ENCODE measurements at places on chromosomes 6 and 20.

GRCh38 chr6:5814901-5815300, 191.8 kb downstream of the NRN1 start:
- DNase-seq, result no peak

- DNase-seq, result no peak
Observed at GRCh38 chr6:23245572-23245971, 676.2 kb downstream of the HDGFL1 start.

GRCh38 chr6:3389390-3390167, 67.3 kb downstream of the SLC22A23 start:
- DNase-seq, result no peak

- no peak for DNase-seq
Observed at GRCh38 chr6:16950825-16951495, 150.9 kb upstream of the STMND1 start.

DNA sequence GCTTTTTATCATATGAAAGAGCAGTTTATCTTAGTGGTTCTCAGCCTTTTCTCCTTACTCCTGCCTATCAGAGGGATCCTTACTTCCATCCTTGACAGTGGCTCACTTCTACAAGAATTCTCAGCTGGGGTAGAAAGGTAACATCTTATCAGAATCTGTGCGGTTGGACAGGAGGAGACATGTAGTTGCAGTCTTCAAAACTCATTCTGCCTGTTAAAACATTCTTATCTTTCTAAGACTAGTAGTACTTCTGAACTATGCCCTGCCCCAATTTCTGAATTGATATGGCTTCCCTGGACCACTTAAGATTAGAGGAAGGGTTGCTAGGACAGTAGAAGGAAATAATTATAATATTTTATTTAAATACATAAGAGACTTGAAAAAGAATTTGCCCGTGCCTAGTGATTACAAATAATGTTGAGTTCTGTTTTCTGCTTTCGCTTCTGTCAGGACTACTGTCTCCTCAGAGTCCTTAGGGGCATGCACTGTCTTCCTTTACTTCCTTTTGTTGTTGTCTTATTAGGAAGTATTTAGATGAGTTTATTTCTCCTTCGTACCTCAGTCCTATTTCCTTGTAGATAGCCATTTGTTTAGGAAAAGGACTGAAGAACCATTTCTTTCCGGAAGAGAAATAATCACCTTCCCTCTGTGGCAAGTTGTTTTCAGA, 24.9 kb downstream of the BLTP3A start:
- no peak for DNase-seq

- peak; percentile 57 for DNase-seq
Observed at GRCh38 chr20:23257848-23258746, 92.5 kb upstream of the NXT1 start.

GRCh38 chr6:13369591-13369990, 41.3 kb upstream of the TBC1D7 start:
- DNase-seq, result no peak

DNA sequence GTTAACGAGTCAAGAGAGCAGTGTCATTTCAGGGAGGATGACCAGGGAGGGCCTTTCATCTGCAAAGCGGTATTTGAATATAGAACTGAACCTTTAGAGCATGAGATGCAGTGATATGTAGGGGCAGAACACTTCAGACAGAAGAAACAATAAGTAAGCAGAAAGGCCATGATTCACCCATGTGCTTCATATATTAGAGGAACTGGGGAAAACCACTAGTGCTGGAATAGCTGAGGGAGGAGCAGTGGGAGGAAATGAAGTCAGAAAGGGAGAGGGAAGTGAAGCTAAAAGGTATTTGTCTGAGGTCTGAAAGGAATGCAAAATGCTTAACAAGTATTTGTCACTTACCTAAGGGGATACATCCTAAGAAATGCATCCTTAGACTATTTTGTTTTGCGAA, 391.2 kb downstream of the ADGRB3 start:
- DNase-seq, result no peak

DNA sequence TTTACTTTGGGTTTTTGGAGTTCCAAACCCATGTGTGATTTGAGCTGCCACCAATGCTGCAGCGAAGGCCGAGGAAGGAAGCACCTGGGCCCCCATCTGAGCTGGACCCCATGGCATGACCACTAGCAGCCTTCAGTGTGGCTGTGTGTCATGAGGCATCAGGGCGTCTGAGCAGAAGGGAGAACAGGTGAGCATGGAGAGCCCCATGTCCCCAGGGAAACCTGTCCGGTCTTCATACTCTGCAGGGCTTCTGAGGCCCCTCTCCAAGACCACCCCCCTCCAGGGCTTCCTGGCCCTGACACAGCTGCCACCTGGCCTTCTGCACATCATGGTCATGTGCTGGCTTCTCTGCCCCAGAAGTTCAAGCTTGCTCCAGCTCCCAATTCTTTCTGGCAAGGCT, 169.1 kb upstream of the CST7 start:
- no peak for DNase-seq

DNA sequence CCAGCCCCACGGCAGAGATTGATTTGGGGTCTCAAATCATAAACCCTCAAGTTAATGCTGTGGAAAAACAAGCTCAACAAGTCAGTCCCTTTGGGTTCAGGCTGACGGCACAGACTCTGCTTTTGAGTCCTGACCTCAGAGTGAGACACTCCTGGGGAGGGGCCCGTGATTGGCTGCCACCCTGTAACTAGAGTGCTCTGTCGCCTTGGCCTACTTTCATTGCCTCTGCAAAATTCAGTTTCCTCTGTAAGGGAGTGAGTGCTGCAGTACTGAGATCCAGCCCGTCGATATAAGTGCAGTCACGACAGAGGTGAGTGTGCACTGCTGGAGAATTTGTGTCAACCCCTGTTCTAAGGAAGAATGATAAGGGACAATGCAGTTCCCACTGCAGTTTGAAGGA, 105.6 kb downstream of the ANKS1A start:
- no peak for DNase-seq

GRCh38 chr6:142551274-142551811, 249.5 kb downstream of the ADGRG6 start:
- DNase-seq, result no peak

- no peak for DNase-seq
Observed at GRCh38 chr6:112015725-112016124, 38.2 kb upstream of the CCN6 start.

GRCh38 chr20:58146081-58146745, 82.2 kb downstream of the ANKRD60 start:
- no peak for DNase-seq

DNA sequence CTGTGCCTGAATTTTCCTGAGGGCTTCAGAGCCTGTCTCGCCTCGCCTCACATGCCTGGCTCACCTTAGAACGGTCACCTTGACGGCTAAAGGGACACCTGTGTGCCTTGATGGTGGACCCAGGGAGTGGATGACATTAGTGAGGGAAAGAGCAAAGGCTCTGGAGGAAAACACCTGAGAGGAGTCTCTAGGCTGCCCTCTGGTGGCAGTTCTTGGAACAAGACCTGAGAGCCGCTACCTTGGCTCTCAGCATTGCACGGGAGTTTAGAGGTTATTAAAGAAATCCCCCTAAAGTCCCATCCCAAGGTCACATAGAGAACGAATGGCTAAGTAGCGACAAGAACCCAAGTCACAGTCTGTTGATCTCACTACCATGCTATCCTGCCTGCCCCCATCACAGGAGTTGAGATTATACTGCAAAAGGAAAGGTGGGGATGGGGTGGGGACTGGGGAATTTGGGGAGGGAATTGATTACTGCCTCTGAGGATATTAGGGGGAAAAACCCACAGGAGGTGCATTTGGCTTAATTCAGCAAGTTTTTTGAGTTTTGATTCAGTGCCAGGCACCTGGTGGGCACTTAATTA, 7.9 kb upstream of the CDSN start:
- peak; percentile 64 for DNase-seq

DNA sequence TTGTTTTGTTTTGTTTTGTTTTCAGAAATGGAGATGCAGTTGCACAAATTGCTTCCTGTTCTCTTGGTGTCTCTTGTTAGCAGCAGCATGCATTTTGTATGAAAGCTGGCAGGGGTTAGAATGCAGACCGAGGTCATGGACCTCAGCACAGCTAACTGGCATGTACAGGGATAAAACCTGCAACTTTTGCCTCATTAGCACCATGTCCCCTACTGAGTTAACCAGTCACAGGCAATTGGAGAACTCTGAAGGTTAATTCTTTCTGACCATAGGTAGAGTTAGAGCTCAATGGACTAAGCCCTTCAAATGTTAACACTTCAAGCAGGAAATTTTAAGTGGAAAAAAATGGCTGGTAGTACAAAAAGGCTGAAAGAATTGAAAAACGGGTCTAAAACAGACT, 377.1 kb downstream of the ADGRB3 start:
- DNase-seq, result no peak

DNA sequence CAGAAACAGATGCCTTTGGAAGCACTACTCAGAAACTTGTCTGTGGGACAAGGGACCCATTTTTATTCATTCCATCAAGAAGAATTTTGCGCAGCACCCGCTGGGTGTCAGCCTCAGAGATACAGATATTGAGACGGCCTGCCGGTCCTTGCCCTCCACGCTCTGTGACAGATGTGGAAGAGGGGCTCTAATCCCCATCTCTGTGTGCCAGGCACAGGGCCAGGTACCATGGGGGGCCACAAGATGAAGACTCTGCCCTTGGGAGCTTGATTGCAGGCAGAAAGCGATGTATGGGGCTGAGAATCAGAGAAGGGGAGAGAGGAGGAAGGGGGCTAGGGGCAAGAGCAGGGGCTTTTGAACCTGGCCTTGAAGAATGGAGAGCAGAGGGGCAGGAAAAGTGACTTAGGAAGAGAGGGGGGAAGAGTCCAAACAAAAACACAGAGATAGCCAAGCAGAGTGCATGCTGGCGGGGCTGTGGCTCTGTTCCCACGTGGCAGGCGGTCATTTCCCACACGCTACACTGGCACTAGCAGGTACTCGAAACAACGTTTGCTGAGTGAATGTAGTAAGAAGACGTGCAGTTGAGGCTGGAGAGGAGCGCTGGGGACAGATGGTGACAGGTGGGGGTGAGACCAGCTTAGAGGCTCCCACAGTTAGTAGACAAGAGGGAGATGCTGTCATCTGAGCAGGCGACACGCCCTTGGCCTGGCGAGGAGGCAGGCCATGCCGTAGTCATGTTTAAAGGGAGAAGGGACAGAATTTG, 170.3 kb upstream of the SNX9 start:
- no peak for DNase-seq

- no peak for DNase-seq
Observed at GRCh38 chr6:2734488-2735166, 16.1 kb downstream of the MYLK4 start.

DNA sequence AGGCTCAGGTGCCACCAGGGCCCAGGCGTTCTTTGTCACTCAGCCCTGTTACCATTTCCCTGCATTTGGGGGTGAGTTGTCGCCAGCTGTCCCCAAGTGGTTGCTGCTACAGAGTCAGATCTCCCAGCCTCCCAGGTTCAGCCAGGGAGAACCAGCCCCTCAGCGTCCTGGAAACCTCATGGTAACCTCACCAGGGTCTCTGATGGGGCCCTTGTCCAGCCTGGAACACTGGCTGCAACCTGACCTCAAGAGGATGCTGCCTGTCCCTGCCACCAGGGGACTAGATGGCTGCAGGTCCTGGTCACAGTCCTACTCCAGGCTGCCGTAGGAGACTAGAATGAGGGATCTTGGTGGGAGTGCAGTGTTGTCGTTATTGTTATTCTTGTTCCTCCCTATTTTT, 228.3 kb upstream of the PDE10A start:
- DNase-seq, result no peak

DNA sequence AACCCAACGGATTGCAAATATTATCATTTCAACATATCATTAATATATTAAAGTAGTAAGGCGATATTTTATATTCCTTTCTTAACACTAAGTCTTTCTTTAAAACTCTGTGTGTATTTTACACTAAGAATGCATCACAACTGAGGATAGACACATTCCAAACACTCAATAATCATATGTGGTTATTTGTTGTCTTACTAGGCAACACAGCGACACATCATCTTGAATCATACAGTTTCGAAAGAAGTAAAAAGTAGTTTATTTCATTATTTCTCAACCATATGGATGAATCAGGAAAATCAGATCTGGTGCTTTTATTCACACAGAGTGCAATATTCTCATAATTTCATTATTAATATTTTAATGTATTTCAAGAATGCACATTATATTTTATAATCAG, 662.4 kb downstream of the EPHA7 start:
- no peak for DNase-seq

DNA sequence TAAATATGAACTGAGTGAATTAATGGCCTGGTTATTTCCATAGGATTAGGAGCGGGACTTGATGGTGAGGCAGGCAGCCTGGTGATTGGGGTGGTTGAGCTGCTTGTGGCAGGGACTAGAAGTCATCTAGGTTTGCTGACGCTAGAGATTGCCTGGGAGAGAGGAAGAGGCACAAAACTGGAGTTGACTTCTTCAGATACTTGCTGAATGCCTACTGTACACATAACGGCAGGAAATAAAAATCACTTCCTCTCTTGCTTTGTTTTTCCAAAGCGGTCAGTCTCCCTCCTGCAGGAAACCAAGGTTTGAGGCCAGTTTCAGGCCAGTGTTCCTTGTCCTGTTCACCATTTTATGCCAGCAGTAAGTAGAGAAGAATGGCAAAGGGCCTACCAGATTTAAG, 36.7 kb upstream of the MYLIP start:
- DNase-seq, result no peak

- no peak for DNase-seq
Observed at GRCh38 chr6:21138336-21139069, 455.0 kb upstream of the SOX4 start.

- DNase-seq, result no peak
Observed at GRCh38 chr6:106244521-106244920, 81.0 kb downstream of the ATG5 start.

- no peak for DNase-seq
Observed at GRCh38 chr6:29708432-29709179, 14.6 kb upstream of the HLA-F start.

GRCh38 chr20:5933802-5934436, 16.4 kb downstream of the TRMT6 start:
- no peak for DNase-seq

DNA sequence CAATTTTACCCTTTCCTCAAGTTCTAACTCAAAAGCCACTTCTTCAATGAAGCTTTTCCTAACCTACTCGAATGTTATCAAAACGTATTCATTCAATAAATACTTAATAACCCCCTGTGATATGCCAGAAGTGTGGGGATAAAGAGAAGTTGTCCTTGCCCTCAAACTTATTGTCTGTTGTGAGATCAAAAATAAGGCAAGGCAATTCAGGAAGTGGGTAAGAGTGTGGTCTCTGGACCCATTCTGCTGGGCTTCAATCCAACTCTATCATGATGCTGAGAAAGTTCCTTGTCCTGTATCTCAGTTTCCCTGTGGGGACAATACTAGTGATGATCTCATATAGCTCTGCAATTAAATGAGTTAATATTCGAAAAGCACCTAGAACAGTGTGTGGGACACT, 92.8 kb downstream of the PRDM1 start:
- no peak for DNase-seq

DNA sequence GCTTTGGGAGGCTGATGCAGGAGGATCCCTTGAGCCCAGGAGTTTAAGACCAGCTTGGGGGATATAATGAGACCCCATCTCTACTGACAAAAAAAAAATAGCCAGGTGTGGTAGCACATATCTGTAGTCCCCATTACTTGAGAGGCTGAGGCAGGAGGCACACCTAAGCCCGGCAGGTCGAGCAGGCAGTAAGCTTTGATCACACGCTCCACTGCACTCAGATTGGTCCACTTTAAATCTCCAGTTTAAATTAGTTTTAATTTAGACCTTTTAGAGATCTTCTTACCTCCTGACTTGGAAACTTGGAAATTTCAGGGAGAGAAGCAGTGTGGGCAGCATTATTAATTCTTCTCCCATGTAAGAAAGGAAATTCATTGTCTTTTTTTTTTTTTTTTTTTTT, 16.8 kb upstream of the PLCB4 start:
- DNase-seq, result no peak

Measured in HTR-8/SVneo (cell line).